Suppressor macrophage treated with lipopolysaccharide for 1 hour (primary cell): ENCODE measurements at places on chromosomes 13 and 19.

GRCh38 chr19:14505488-14506239 lies 9.7 kb upstream of the GIPC1 start:
- DNase-seq, result peak; percentile 77

DNA sequence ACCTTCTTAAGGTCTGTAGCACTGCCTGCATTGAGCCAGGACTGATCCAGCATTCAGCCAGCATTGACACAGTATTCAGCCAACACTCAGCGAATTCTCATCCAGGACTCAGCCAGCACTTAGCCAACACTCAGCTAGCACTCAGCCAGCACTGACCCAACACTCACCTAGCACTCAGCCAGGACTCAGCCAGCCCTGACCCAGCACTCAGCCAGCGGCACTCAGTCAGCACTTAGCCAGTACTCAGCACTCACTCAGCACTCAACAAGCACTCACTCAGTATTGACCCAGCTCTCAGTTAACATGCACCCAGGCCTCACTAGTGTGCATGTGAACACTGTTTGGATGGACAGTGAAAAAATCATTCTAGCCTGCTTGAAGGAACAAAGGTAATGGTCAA lies 55.0 kb downstream of the TSHZ3 start:
- no peak for DNase-seq

DNA sequence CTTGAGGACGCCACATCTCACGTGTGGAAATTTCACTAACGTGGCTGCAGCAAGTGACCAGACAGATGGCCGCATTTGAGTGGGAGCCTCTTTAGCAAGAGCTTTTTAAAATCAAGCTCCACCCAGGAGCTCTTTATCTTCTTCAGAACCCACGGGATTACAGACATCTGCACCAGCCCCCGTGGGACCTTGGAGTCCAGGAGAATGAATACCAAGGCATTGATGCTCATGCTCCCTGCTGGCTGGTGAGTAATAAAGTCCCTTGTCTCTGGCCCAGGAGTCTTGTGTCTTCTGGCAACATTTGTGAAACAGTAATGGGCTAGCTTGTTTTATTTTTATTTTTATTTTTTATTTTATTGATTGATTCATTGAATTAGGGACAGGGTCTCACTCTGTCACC lies 64.4 kb downstream of the TRPM4 start:
- DNase-seq, result no peak

GRCh38 chr13:24700539-24700938 lies 20.3 kb downstream of the ATP12A start:
- DNase-seq, result no peak

- no peak for DNase-seq
These were observed 36.7 kb upstream of the DGKH start for GRCh38 chr13:42011601-42012350.

DNA sequence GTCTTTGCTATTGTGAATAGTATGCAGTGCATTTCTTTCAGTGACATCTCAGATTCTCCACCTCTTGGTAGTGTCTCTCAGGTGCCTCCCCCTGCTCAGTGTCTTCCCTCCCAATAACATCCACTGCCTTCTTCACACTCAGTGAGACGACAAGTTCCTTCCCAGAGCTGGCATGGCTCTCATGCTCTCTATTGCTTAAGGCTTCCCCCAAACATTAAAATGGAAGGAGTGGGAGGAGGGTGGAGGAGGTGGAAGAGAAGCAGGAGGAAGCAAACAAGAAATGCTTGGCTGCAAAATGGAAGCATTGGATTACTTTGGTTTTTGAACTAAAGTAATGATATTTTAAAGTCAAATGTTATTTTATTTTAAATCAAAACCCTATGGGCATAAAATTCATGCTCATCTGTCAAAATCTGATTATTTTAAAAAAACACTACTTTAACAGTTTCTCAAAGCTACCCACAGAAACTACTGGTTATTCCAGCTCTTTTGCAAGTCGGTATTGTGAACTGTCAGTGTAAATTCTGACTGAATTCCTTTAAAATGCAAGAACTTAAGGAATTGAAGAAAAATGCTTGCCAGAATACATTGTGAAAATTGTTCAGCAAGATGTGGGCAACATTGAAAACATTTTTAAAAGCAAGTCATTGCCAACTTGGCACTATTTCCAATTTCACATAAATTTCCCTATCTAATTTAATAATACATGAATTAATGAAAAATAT lies 727.6 kb upstream of the ARGLU1 start:
- DNase-seq, result no peak

- no peak for DNase-seq
These were observed 209.2 kb downstream of the KCTD12 start for GRCh38 chr13:76677043-76677442.

DNA sequence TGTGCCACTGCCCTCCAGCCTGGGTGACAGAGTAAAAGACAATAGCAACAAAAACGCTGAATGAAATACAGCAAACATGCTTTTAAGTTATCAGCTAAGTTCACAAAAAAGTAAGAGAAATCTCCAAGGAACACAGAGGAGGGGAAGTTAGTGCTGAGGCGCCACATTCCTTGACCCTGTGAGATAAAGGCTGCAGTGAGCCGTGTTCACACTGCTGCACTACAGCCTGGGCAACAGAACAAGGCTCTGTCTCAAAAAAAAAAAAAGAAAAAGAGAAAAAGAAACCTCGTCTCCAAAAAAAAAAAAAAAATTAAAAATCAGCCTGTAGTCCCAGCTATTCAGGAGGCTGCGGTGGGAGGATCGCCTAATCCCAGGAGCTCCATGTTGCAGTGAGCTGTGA lies 16.3 kb upstream of the DOCK6 start:
- DNase-seq, result no peak

DNA sequence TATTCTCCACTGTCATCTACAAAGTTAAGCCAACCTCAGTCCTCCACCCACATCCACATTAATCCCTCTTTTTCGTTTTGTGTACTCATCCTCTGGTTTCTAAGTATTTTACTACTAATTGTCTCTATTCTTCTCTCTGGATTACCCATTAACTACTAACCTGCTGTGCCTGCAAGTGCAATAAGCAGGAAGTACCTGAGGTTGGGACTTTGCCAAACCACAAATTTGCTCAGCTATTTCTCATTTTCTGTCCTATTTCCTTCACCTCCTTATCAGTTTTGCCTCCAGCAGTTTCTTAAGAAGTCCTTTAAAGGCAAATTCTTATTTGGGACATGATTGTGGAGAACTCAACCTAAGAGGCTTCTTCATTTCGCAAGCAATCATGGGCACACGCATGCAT lies 1708.9 kb downstream of the SLITRK5 start:
- DNase-seq, result no peak

GRCh38 chr13:46893798-46894560 lies 2.9 kb downstream of the HTR2A start:
- peak; percentile 68 for DNase-seq

GRCh38 chr19:40235238-40236025 lies 8.9 kb upstream of the CCNP start:
- DNase-seq, result no peak

DNA sequence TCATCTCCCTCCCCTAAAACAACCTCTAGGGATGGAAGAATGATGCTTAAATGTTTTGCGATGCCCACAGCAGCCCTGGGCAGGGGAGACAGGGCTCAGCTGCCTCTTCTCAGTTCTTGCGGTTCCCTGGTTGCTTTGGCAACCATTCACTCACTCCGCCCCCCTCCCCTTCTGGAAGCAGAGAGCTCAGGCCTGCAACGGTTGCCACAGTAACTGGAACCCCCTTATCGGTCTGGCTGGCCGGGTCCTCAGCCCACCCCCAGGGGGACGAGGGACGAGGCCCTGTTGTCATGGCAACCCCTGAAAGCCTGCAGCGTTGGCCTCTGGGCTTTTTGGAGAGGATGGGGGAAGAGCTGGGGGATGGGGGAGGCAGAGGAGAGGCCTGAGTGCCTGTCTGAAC lies 19.5 kb downstream of the NOVA2 start:
- no peak for DNase-seq

- no peak for DNase-seq
These were observed 15.6 kb upstream of the DHRS12 start for GRCh38 chr13:51819544-51819943.

- no peak for DNase-seq
These were observed 265.7 kb downstream of the DLEU7 start for GRCh38 chr13:50577806-50578205.

DNA sequence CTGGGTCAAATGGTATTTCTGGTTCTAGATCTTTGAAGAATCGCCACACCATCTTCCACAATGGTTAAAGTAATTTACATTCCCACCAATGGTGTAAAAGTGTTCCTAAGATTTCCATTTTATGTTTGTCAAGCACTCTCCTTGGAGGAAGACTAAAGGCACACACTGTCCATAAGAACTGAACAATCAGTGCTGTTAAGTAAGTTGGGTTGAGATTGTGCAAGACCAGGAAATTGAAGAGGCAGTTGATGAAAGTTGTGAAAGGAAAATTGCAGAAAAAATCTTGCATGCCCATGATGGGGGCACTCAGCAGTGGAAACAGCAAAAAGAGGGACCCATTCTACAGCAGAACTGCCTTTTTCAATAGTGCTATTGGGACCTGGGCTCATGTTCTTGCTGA lies 323.6 kb downstream of the DLEU7 start:
- DNase-seq, result no peak

GRCh38 chr19:19591133-19591825 lies 27.2 kb downstream of the PBX4 start:
- peak; percentile 94 for DNase-seq

DNA sequence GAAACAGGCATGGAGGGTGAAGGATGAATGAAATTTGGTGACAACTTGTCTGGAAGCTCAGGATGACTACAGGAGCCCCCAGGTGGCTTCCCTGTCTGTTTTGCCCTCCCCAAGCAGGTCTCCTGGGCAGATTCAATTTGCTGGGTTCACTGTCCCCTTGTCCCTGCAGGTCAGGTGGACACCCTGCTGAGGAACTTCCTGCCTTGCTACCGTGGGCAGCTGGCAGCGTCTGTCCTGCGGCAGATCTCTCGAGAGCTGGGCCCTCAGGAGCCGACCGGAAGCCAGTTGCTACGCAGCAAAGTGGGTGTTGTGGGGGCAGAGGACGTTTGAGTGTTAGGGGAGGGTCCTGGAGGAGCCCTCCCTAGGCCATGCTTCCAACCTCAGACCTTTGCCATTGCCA lies 19.1 kb downstream of the PGLS start:
- DNase-seq, result peak; percentile 34

- peak; percentile 28 for DNase-seq
These were observed 8.3 kb downstream of the RYR1 start for GRCh38 chr19:38441657-38442348.

DNA sequence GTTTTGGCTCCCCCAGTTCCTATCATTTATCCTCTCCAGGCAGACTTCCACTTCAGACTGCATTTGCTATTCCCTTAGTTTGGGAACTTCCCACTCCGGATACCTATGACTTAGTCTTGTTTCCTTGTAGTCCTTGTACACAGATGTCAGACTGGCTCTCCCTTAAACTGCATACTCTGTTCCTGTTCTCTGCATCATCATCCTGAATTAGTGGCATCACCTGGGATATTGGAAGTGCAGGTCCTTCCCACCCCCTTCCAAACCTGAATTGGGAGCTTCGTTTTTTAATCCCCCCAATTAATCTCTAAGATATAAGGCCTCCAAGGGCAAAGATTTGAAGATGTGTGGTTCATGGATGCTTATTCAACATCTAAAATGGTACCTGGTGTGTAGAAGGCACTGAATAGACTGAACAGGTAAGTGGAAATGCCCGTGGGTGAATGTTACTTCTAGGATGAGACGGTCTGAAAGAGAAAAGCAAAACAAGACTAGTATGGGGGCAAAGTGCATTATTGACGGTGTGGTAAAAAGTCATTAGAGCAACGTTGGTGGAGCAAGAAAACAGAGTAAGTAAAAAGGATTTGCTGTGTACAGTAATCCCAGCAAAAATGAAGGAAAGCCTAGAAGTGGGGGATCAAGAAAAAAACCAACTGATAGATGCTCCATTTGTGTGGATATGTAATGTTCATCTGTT lies 9.6 kb downstream of the MIR17HG start:
- no peak for DNase-seq

DNA sequence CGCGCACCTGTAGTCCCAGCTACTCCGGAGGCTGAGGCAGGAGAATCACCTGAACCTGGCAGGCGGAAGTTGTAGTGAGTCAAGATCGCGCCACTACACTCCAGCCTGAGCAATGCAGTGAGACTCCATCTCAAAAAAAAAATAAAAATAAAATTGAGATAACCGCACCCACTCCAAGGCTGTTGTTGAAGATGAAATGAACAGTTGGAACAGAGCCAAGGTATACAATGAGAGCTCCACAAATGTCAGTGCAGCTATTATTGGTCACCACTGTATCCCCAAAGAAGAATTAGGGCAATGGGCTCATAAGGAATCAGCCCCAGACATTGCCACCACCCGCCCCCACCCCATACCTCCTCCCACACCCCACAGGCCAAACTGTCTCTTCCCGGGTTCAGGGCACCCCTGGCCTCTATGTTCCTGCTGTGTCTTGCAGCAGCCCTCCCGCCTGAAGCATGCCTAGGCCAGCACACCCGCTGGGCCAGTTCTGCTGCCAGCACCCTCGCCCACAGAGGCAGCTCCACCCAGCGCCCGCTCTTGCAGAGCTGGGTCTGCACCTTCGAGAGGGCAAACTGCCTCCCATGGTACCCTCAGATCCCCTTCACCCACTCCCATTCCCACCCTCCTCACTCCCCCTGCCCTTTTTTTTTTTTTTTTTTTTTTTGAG lies 3.5 kb upstream of the S1PR5 start:
- no peak for DNase-seq

- DNase-seq, result no peak
These were observed 477.1 kb upstream of the SPRY2 start for GRCh38 chr13:80817979-80818378.

- DNase-seq, result no peak
These were observed 110.7 kb downstream of the SLC7A1 start for GRCh38 chr13:29484796-29485195.

GRCh38 chr13:77692746-77693448 lies 4.6 kb upstream of the SLAIN1 start:
- DNase-seq, result no peak

DNA sequence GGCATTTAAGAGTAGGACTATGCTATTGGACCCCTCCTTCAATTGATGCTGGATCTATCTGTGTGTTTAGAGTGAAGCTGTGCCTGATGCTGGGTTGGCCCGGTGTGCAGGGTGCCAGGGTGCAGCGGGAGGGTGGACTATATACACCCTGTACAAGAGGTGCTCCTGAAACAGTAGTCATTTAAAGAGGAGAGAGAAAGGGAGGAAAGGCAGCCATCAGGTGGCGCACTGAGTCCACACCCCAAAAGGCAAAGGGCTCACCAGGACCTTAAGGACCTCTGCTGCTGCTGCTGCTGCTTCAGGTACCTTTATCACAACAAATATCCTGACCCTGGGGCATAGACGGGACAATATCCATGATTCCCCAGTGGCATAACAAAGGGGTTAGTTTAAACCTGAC lies 39.4 kb downstream of the ZNF136 start:
- DNase-seq, result no peak

DNA sequence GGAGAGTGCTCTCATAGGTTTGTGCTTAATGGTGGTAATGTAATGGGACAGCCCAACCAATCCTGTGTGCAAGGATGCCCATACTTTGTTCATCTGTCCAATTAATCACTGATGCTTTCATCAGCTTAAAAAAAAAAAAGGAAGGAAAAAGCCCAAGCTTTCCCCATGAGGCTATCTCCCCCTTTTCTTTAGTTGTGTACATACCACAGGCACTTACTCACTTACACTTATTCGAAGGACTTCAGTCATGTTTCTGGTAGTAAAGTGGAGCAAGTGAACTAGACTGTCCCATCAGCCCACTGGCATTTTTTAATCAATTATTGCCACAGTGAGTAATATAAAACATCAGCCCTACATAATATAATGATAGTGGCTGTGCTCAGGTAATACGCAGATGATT lies 183.5 kb upstream of the UFM1 start:
- DNase-seq, result no peak

- DNase-seq, result peak; percentile 16
These were observed 2.1 kb upstream of the ATP1A3 start for GRCh38 chr19:41995959-41996797.
